ENCODE measurements at places on chromosomes 3 and 15.

DNA sequence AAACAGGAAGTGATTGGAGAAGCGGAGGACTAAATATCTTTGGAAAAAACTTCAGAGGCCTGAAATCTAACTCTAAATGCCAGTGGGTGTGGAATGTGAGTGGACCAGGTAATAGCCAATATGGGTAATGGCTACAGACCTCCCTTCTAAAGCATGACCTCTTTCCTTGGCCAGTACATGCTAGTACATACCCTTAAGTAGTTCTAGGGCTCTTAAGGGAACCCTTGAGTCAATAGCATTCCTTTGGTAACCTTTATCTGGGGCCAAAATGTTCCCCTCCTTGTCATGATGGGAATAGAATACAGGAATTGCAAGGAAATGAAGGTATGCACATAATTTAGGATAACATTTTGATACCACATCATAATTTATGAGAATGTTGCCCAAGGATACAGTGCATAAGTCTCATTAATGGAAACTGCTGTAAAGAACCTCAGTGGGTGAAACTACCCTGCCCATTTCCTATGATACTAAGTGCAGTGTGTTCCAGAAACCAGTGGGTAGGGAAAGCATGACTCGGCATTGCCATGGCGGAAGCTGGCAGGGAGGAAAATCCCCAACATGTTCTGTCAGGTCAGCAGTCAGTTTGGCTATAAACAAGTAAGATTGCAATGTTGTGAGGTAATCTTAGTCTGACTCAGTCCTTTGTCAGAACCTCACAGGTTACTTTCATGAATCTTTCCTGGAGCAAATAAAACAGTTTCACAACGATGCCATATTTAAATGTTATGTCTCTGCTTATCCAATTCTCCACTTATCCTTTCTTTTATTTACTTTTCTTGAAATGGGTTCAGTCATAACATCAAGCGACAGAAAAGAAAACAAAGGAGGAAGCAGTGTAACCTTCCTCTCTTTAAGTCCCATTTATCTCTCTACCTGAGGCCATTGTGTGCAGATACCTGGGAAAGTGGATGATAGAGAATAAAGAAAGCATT, 23.5 kb upstream of the RAP2B start:
- no peaks in the 10 kb centered on the region for H3K36me3 ChIP-seq
- peak overlapping the region; percentile 98 for H3K27ac ChIP-seq
- H3K4me1 ChIP-seq = peaks cover 1% of the 10 kb centered on the region

DNA sequence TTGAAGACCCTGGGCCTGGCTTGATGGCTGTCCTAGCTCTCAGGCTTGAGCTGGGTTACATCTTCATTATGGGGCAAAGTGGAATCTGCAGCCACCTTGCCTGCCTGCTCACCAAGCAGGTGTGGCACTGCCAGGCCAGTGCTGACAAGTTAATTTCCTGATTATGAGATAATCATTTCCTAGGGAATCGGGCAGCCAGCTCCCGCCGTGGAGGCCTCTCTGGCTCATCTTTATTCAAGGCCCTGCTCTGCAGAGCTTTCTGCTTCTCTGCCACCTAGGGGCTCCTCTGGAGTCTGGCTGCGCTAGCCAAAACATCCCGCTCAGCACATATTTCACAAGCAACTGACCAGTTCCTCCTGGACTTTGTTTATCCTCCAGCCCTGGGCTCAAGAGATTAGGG, 9.9 kb downstream of the LOXL1 start:
- peak; percentile 72 for DNase-seq
- H3K4me3 ChIP-seq = no peak overlapping the region
- peaks cover 74% of the 10 kb centered on the region for H3K4me1 ChIP-seq
- peaks cover 52% of the 10 kb centered on the region for H3K36me3 ChIP-seq
- peak overlapping the region; percentile 85 for H3K27ac ChIP-seq

DNA sequence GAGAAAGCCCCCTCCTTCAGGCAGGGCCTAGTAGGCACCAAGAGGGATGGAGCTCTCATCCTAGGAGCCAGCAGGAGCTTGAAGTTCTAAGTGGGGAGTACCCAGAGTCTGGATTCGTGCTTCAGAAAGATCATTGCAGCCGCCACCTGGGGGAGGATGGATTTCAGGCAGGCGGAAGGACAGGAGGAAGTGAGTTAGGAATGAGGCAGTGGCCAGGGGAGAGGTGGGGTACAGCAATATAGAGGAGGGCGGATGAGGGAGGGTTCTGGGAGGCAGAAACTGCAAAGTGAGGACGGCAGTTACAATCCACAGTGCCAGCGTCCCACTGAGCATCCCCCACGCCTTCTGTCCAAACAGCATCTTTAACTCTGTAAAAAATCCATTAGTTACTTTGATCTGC, 65.2 kb upstream of the LINGO1 start:
- H3K4me1 ChIP-seq = no peaks in the 10 kb centered on the region
- DNase-seq = no peak
- H3K27me3 ChIP-seq = peaks cover 72% of the 10 kb centered on the region
- H3K27ac ChIP-seq = no peak overlapping the region
- H3K36me3 ChIP-seq = no peaks in the 10 kb centered on the region

- no peak overlapping the region for H3K27ac ChIP-seq
- no peak for DNase-seq
- no peaks in the 10 kb centered on the region for H3K36me3 ChIP-seq
- H3K4me3 ChIP-seq = no peak overlapping the region
Measured at GRCh38 chr3:19881036-19881435, 53.0 kb downstream of the EFHB start.

GRCh38 chr3:123348471-123349200, 100.3 kb downstream of the ADCY5 start:
- no peak overlapping the region for H3K27ac ChIP-seq
- no peaks in the 10 kb centered on the region for H3K36me3 ChIP-seq
- peaks cover 86% of the 10 kb centered on the region for H3K27me3 ChIP-seq
- H3K4me1 ChIP-seq = peaks cover 29% of the 10 kb centered on the region
